Natural killer cell treated with Interleukin-12 subunit alpha and Interleukin-12 subunit beta and Interleukin-15 and Interleukin-18, amount 100 ng/mL, for 72 hours (primary cell): ENCODE measurements at places on chromosomes 11 and 22. TPM values are rescaled to one million over a fixed set of nuclear protein-coding genes. Genes with fewer than 3 reads are reported as not detected.

The HSPA8 gene
- total RNA-seq = 2,110 TPM

The MS4A6E gene
- not detected for total RNA-seq

The TMEM184B gene
- 59.4 TPM for total RNA-seq

The SLC22A25 gene
- not detected for total RNA-seq

The TREH gene
- total RNA-seq = not detected

The PKDREJ gene
- total RNA-seq = 0.07 TPM

The TMPRSS6 gene
- total RNA-seq = 1.9 TPM

The RAG2 gene
- not detected for total RNA-seq

The APOL5 gene
- not detected for total RNA-seq

The ARHGAP42 gene
- 1.6 TPM for total RNA-seq

The MUC15 gene
- not detected for total RNA-seq

The MS4A15 gene
- total RNA-seq = not detected

The CEP57 gene
- total RNA-seq = 52.0 TPM

The PANX2 gene
- total RNA-seq = 3.0 TPM

The GLYAT gene
- not detected for total RNA-seq

The EMSY gene
- 31.1 TPM for total RNA-seq

The KCNQ1 gene
- 0.19 TPM for total RNA-seq

The OR8G5 gene
- not detected for total RNA-seq

The JHY gene
- 0.55 TPM for total RNA-seq

The CDCA5 gene
- total RNA-seq = 59.2 TPM

The PRR14L gene
- 80.4 TPM for total RNA-seq

The SCUBE1 gene
- total RNA-seq = 0.14 TPM
